Hematopoietic multipotent progenitor cell (in vitro differentiated cells): ENCODE measurements at places on chromosomes 16 and 17.

GRCh38 chr16:65124596-65124995 lies 2.7 kb upstream of the CDH11 start:
- no peak for DNase-seq

- no peak for DNase-seq
Measured at GRCh38 chr16:50453446-50453845, 84.7 kb upstream of the BRD7 start.

DNA sequence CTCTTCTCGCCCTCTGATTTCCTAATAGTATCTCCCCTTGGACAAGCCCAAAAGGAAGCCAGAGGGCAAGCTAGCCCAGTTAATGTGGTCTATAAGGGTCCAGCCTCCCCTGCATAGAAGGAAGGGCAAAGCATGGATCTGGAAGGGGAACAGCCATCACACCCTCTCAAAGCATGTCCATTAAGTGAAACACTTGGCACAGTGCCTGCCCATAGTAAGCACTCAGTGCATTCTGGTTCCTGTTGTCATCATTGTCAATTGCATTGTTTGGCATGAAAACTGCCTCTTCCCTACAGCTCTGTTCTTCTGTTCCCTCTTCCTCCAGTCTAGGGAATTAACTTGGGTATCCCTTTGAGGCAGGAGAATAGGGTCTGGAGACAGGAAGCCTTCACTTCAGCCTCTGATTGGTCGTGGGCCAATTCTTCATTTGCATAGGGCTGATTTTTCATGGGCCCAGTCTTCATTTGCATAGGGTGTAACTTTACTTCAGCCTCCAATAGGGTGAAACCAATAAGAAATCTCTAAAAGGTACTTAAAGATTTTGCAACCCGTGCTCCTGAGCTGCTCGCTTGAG lies 81.4 kb downstream of the C17orf67 start:
- DNase-seq: no peak

DNA sequence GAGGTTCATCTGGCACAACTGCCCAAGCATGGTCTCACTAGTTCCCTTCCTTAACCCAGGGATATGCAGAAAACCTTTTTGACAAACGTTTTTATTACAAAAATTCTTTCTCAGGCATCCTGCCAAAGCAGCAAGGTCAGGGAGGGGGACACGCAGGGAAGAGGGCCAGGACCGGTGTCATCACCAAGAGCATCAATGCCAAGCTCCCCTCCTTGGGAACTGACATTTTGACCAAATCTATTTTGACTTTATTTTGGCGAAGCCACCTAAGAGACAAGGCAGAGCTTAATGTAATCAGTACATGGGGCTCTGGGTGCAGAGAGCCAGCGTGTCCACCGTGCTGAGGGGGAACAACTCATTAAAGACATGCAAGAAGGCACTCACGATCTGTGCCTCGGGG lies 265.2 kb downstream of the CBLN1 start:
- DNase-seq: no peak

GRCh38 chr17:9208381-9209105 lies 187.2 kb downstream of the NTN1 start:
- DNase-seq: no peak
